ENCODE measurements at places on chromosomes 7 and 10.

- DNase-seq = no peak
Observed at GRCh38 chr10:48803801-48804584, 119.3 kb downstream of the WDFY4 start.

DNA sequence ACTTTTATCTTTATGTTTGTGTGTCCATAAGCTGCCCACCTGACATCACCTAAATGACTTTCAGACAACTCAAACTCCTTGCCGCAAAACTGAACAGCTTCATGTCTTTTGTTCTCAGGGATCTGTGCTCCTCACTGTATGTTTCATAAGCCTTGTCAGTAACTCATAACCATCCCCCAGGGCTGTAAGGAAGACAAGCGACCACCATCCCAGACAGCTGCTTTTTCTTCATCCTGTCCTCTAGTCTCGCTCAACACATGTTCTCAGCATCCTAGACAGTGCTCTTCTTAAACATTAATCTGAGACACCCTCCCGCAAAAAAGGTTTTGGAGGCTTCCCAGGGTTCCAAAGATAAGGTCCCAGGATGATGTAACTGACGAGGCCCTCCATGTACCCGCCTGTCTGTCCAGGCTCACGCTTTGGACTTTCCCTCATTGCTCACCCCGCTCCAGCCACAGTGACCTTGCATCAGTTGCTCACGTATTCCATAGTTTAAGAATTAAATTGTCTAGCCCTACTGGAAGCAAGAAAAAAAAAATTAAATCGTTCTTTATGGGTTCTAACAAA is 69.8 kb downstream of the MAP3K8 start:
- DNase-seq = no peak

GRCh38 chr7:81457852-81458522 is 311.9 kb downstream of the HGF start:
- DNase-seq = no peak

- DNase-seq = no peak
Observed at GRCh38 chr10:92119340-92119739, 171.5 kb downstream of the CPEB3 start.

DNA sequence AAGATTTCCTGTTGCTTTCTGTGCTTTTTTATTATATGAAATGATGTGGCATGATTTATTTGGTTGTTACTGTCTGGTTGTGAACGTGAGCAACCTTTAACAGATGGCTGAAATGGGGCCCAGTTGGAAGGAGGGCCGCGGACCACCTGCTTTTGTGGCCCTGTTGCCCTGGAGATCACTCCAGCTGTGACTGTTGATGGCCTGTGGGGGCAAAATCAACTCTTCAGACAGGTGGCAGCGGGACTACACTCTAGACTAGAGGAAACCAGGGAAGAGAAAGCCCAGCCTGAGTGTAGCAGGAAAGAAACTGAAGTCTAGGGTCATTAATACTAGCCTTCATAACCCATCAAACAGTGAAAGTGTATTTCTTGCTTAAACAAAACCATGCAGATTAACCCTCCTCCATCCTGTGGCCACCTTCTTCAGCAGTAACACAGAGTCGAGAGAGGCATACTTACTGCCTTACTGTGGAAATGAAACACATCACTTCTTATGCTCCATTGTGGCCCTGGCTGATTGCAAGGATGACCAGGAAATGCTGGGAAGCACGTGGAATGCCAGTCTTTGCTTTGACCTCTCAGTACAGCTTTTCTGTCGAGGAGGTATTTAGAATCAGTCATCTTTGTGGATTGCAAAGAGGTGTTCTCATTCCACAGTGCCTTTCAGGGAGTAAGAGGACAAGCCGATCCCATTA is 80.5 kb downstream of the CCNY start:
- DNase-seq = no peak

DNA sequence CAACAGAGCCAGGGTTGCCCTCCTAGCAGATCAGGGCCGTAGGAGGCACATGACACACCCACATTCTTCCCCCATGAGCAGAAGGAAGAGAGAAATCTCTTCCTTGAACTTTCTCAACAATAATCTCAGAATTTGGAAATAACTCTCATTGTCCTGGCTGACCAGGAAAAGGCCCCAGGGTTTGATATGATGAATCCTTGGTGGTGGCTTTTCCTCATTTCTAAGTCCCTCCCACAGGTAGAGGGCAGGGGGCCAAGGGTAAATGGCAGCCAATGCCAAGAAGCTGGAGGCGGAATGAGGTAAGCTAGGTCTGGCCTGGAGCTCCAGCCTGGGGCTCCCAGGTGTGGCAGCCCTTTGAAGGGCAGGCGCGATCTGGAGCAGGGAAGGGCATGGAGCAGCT is 67.8 kb downstream of the GRB10 start:
- no peak for DNase-seq

- DNase-seq = no peak
Observed at GRCh38 chr7:52365349-52365748, 670.1 kb upstream of the POM121L12 start.

DNA sequence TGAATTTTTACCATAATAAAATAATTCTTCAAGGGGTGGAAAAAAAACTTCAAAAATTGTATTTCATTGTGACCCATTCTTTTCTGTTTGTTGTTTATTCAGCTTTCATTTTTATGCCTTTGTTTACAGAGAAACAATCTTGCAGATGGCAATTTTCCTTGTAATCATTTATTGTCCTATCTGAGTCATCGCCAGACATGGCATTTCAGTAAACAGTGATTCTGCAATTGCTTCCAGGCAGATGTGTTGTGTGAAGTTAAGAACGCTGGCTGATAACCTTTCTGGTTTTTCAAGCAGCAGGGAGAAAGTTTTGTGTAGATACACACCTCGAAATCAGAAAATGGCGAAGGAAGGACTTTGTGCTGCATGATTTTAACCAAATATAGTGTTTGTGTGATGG is 80.7 kb upstream of the RPA3 start:
- no peak for DNase-seq

- DNase-seq = no peak
Observed at GRCh38 chr10:53978301-53978700, 822.7 kb downstream of the PCDH15 start.

DNA sequence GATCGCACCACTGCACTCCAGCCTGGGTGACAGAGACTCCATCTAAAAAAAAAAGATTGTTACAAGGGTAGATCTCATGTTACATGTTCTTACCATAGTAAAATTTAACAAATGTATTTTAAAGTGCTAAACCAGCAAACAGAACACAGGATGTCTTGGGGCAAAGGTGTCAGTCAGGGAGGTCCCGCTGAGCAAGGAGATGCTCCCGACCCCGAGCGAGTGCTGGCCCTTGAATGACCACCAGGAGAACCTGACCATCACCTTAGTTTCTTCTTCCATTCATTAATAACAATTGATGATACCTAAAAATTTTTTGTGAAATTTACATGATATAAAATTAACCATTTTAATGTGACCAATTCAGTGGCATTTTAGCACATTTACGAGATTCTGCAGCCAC is 241.6 kb upstream of the GPR26 start:
- no peak for DNase-seq

GRCh38 chr10:45058580-45058979 is 57.9 kb downstream of the ZNF22 start:
- no peak for DNase-seq

DNA sequence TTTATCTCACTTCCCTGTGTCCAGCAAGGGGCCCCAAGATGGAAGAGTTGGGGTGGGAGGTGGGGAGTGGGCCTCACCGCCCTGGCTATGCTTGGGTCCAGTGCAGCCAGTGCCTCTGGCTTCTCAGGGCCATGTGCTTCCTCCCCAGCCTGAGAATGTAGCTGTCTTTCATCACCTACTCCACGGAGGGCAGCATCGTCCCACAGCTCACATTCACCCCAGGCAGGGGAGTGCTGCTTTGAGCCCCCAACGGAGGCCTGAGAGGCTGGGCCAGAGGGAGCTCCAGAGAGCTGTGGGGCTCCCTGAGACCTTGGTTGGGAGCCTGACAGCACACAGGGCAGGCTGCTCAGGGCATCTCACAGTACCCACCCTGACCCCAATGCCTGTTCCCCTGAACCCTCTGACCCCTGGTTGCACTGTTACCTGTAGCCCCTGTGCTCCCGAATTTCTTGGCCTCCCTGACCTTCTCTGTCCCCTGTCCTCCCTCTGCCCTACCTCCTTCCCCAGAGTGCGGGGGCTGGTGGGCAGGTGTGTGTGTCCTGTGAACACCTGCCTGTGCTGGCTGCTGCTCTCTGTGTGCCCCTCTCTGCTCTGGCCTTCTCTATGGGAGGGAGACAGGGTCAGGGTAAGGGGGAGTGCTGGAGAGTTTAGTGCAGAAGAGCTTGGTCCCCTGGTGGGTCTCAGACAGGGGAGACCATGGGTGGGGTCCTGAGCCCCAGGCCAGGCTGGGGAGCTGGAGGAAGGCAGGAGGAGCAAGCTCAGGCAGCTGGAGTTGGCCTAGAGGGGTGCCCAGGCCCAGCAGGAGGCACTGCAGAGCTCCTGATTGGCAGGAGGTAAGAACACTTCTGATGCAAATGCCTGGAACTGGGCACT is 19.6 kb upstream of the ZNF488 start:
- DNase-seq = no peak

- no peak for DNase-seq
Observed at GRCh38 chr10:71998119-71998839, 34.1 kb downstream of the CHST3 start.

- no peak for DNase-seq
Observed at GRCh38 chr7:142301299-142301698, 43.4 kb upstream of the PRSS58 start.

DNA sequence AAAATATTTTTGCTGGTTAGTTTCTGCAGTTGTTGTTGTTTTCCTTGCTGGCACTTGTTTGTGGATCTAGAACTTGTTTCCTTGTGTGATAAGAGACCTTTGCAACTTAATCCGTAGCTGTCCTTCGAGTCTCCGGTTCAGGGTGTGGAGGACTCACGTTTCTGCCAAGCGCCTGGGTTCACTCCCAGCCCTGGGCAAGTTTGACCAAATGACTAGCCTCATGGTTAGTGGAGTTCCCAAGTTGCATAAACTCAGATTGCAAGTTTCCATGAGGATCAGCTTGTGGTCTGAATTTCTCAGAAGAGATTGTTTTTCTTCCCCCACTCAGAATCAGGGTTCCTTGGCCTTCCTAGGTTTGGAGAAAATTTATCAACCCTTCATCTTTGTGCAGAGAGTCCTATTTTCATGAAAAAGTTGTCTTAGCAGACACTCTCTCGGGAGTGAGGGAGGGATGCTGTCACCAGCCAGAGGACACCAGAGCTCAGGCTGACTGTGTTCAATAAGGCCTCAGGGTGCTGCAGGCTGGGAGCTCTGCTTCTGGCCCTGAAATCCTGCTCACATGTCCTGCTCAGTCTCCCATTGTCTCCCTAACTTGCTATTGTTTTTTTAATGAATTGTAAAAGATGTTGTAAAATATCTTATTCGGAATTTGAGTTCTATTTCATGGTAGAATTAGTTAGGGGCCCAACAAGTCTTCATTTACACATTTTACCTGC is 377.7 kb upstream of the KLF6 start:
- no peak for DNase-seq

GRCh38 chr7:150514748-150515222 is at the start of gene GIMAP7:
TSS of gene GIMAP7 (plus strand) at chr7:150514872. CDS start at chr7:150519975, 5,103 bp downstream.
- DNase-seq = no peak

- DNase-seq = no peak
Observed at GRCh38 chr10:61830846-61831273, 70.6 kb upstream of the ARID5B start.

- no peak for DNase-seq
Observed at GRCh38 chr7:139873593-139874301, 44.7 kb downstream of the TBXAS1 start.

DNA sequence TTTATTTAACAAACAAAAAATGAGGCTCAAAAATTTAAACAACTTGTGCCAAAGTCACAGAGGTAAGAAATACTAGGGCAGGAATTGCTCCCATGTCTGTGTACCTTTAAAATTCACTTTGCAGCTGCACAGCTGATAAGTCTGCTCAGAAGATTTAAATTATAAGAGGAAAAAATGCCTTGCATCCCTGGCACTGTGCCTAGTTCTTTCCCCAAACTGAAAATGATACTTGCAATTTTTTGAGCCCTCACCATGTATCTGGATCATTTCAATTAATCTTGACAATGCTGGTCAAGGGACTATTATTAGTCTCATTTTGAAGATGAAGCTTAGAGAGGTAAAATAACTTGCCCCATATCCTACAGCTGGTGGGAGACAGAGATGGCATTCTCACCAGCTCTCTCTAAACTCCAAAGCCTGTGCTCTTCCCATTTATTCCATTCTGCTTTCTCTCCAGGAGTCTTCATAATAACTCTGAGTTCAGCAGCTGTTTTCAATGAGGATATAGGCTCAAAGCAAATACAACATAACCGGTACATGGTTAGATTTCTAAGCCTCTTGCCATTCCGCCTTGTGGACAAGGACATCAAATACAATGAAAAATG is 350.5 kb upstream of the LRRTM3 start:
- DNase-seq = no peak

DNA sequence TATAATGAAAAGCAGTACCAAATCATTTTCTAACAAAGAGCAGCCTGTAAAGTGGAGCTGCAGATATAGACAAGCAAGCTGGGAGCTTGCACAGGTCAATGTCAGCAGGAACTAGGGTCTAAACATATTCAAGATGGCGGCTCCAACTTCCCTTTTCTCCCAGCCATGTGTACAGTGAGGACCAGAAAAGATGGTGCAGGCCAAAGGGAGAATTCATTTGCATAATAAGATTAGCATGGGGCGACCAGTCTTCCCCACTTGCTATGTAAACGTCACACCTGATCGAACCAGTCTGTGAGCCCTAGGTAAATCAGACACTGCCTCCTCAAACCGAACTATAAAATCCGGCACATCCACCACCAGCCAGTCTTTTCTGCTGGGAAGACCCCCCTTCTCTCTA is 4.4 kb upstream of the RAPGEF5 start:
- no peak for DNase-seq

GRCh38 chr7:124201768-124202349 is 169.0 kb upstream of the TMEM229A start:
- DNase-seq = no peak

DNA sequence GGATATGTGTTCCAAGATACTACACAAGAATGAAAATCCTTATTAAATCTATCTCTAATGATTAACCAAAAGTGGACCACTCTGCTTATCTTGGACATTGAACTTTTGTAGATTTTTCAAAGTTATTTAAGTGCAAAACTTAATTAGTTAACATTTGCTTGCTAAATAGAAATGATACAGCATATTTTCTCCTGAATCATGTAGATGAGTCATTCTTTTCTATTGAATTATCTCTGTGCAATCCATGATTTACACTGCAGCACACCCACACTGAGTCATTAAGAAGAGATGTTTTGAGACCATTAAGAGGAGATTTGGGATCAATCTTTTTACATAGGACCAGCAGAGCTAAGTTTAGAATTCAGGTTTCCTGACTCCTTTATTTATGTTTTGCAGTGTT is 6.6 kb upstream of the ABCC2 start:
- peak; percentile 59 for DNase-seq

- no peak for DNase-seq
Observed at GRCh38 chr7:80443325-80443724, 68.5 kb downstream of the GNAT3 start.
